Occipital lobe (tissue), 3 donors: ENCODE measurements at places on chromosomes 12 and 14.

DNA sequence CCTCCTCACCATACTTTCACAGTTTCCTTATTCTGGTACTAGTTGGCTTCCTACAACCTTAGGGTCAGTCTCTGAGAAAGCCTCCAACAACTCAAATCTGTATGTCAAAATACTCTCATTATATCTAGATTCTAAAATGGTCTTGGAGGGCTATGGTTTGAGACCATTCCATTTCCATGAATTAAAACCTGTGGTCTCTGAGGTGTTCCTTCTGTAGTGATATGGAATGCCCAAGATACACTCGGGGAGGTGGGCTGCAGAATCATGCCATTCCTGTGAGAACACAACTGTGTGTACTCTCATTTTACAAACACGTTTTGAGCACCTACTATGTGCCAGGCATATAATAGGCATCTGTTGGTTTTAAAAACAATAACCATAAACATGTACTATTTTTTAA lies 74.0 kb downstream of the FERMT2 start:
- no peak for DNase-seq

DNA sequence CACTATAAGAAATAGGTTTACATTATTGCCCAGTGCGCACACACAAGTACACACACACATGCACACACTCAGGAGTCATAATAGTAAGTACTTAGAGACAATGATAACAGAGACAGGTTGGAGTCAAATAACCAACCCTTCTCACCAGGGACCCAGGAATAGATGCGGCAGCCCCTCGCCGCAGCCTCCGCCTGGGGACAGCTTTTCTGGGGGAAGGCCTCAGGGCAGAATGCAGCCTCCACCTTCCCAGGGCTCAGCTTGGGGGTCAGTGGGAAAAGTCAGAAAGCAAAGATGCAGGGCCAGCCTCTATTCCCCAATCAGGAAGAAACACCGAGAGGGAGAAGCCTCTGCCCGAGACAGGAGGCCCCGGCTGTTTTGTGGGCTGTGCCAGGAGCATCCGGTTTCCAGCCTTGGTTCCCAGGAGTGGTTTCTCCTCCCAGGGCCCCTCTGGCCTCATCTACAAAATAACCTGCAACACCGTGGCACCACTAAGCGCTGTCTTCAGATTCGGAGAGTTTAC lies 23.4 kb upstream of the EIF5 start:
- DNase-seq = no peak

- DNase-seq = no peak
Measured at GRCh38 chr14:68761391-68761790, 31.5 kb downstream of the ZFP36L1 start.

GRCh38 chr14:68512088-68512487 lies 280.8 kb downstream of the ZFP36L1 start:
- DNase-seq = no peak

- DNase-seq = no peak
Measured at GRCh38 chr12:6542209-6543009, 8.1 kb downstream of the GAPDH start.

GRCh38 chr12:26633591-26634210 lies 199.3 kb downstream of the ITPR2 start:
- no peak for DNase-seq

DNA sequence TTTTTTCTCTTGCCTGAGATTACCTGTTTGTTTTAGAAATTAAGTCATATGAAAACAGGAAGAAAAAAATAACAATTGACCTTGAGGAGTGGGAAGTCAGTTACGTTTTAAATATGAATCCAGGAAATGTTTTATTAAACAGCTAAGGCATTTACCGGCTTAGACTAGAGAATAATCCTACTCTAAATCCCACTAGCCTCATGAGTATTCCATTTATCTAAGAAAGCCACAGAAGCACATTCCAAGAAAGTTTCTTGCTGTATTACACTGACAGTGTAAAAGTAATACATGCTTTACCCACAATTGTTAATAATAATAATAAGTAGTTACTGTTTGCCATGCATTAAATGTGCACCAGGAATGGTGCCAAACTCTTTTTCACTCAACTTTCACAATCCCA lies 90.9 kb downstream of the BMP4 start:
- DNase-seq = no peak

DNA sequence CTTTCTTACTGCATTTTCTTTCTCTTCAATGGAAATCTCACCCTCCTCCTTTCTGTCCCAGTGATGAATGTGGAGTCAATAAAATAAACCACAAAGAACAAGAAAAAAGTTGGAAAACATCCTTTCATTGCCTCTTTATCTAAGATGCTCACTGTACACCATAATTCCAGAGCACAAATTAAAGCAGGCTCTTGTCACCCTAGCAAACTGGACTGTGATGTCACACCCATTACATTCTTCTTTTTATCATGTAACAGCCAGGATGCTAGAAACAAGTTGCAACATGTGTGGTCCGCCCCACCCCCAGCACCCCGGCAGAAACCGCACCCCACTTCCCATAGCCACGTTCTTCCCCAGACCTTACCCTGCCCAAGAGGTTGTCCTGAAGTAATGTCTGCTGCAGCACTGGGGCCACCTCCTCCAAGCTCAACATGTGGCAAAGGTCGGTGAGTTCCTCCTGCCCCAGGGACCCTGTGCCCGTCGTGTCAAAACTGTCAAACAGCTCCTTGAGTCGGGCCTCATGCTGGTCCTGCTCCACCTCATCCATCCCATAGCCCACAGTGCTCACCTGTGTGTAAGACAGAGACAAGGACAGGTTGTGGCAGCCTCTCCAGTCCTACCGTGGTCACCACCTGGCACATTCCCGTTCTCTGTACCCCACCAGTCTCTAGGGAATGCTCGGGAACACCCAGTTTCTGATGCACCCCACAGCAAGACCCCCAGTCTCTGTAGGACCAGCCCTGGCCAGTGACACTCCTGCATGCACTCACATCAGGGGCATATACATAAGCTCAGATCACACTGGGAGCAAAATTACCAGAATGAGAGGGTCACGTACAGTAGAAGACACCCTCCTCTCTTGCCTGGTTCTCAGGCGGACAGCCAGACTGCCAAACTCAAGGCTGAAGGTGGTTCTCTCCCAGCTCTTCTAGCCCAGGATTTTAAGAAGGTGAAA lies 9.2 kb downstream of the NIN start:
- no peak for DNase-seq

DNA sequence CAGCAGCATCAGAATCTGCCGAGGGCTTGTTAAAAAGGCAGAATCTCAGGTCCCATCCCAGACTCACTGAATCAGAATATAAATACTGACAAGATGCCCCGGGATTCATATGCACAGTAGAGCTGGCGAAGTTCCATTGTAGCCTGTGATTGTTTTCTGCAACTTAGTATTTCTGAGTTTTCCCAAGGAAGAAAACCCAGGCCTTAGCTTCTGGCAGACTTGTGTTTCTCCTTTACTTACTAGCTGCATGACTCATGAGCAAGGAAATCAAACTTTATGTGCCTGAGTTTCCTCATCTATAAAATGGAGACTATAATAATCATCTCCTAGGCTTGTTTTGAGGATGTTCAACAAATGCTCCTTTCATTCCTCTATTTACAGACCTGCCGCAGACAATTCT lies 278.5 kb upstream of the PLEKHG7 start:
- DNase-seq = no peak
